Right atrium auricular region (tissue), 2 donors: ENCODE measurements at places on chromosomes 6 and 20. TPM values are rescaled to one million over a fixed set of nuclear protein-coding genes. Genes with fewer than 3 reads are reported as not detected.

- peak; percentile 65 for DNase-seq
Measured at GRCh38 chr20:57223648-57224489, 42.6 kb downstream of the BMP7 start.

DNA sequence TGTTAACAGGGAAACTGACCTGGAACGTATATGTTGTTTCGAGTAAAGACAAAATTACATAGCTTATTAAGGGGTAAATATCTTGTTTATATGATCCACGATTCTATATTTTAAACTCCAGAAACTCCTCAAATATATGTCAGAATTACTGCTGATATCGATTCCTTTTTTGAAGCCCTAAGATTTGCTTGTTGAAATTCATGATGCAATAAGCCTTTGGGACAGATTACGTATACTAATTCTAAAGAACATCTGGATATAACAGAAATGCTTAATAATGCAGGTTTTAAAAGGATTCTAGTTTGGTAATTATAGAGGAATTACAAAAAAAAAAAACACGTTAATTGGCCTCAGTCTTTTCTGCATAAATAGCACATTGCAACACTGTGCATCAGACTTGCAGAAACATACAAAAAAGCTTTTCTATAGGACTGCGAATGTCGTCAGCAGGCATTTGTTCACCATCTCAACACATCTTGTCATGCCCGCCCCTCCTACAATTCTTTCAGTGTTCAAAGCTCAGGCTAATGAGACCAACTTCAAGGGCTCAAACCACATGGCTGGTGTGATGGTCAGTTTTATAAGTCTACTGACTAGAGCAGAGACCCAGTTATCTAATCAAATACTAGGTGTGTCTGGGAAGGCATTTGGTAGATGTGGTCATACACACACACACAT, 74.9 kb downstream of the AGPAT4 start:
- no peak for DNase-seq

Gene MYBL2
- not detected for total RNA-seq

Gene LTA
- total RNA-seq: not detected

Gene CLIC5
- 114 TPM for total RNA-seq

DNA sequence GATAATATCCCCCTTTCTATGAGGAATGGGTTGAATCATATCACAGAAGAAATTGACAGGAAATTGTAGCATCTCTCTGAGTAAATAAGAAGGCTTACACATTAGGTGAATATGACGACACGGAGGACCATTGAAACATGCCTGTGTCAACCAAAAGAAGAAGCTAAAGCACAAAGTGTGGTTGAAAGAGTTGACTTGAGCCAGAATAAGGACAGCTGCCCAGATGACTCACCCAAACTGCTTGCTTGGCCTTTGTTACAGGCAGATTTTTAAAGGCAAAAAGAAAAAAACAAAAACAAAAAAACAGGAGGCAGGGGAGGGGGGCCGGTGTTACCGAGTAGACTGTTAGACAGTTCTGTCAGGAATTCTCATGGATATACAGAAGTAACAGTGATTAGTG, 129.8 kb upstream of the EDN1 start:
- DNase-seq: no peak

Gene RIPPLY2
- not detected for total RNA-seq

Gene TMEM74B
- total RNA-seq: 0.83 TPM

Gene C20orf141
- not detected for total RNA-seq

Gene CST4
- not detected for total RNA-seq

Gene ADAM33
- total RNA-seq: 9.7 TPM

Gene SLC52A3
- 1.3 TPM for total RNA-seq

DNA sequence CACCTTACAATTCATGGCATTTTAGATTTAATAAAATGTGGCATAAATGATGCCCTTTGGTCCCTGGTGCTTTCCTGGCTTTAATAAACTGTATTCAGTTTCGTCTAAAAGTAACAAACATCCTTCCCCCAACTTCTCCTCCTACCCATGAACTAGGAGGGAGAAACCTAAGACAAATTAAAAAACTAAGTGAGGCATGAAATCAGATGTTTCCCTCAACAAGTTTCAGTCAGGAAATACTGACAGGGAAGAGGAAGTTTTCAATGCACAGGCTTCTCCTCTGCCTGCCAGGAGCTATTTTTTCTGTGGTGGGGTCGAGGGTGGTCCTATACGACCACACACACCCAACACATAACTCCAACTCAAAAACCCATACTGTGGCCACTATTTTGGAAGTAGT, 10.0 kb downstream of the HBS1L start:
- DNase-seq: no peak

Gene RAD21L1
- not detected for total RNA-seq

Gene FOXQ1
- not detected for total RNA-seq

Gene NKX2-2
- not detected for total RNA-seq

DNA sequence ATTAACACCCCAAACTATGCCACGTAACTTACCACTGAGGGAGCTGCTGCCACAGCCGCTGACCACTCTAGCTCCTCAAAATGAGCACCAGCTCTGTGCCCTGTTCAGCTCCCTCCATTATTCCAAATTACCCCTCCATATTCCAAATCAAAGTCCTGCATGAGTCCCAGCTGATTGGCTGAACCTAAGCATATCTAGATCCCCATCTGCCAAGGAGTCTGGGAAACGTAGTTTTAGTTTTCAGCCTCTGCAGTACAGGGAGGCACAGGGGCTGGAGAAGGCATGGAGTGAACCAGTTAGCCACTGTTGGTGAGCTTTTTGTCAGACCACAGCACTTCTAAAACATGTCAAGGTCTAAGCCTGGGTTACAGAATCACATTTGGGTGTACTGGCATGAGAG, 15.9 kb downstream of the UNC5CL start:
- DNase-seq: no peak

- DNase-seq: no peak
Measured at GRCh38 chr6:150079604-150080003, 10.7 kb upstream of the ULBP3 start.

Gene USP49
- total RNA-seq: 1.7 TPM

DNA sequence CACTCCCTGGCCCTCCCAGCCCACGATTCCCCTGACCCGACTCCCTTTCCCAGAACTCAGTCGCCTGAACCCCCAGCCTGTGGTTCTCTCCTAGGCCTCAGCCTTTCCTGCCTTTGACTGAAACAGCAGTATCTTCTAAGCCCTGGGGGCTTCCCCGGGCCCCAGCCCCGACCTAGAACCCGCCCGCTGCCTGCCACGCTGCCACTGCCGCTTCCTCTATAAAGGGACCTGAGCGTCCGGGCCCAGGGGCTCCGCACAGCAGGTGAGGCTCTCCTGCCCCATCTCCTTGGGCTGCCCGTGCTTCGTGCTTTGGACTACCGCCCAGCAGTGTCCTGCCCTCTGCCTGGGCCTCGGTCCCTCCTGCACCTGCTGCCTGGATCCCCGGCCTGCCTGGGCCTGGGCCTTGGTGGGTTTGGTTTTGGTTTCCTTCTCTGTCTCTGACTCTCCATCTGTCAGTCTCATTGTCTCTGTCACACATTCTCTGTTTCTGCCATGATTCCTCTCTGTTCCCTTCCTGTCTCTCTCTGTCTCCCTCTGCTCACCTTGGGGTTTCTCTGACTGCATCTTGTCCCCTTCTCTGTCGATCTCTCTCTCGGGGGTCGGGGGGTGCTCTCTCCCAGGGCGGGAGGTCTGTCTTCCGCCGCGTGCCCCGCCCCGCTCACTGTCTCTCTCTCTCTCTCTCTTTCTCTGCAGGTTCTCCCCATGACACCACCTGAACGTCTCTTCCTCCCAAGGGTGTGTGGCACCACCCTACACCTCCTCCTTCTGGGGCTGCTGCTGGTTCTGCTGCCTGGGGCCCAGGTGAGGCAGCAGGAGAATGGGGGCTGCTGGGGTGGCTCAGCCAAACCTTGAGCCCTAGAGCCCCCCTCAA, at the start of gene LTA:
LTA (plus strand) TSS at position 249 of the 871 bp plus-strand sequence; CDS start at position 703, 454 bp downstream.
- DNase-seq: no peak

DNA sequence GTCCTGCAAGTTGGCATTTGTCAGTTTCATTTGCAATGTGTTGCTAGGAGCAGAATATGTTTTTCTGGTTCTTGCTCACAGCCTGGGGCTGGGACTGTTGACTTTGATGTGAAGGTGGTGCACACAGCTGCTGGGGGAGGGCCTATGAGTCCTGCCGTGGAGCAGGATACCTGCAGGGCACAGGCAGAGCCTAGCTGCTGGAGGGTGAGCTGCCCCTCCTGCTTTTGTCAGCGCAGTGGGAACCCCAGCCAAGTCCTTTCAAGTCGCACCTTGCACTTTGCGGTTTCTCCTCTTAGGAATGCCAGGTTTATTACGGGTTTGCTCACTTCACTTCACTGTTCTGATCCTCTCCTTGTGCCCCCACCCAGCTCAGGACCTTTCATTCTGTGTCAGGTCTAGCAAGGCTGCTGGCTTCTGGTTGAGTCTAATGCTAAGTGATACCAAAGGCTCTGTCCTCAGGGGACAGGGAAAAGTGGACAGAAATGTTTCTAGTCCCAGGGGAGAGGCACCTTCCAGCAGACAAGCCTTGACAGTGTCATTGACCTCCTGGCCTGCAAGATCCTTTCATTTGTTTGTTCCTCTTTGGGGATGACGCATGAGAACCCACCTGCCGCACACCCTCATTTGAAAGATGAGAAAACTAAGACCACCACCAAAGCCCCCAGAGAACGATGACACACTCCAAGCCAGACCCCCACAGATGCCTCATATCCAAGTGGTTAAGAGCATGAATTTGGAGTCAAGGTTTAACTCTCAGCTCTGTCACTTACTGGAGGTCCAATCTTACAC, 2.7 kb upstream of the SPO11 start:
- DNase-seq: peak; percentile 44

Gene EPB41L1
- 18.1 TPM for total RNA-seq

Gene PRSS16
- total RNA-seq: not detected

Gene OR12D1
- total RNA-seq: not detected

DNA sequence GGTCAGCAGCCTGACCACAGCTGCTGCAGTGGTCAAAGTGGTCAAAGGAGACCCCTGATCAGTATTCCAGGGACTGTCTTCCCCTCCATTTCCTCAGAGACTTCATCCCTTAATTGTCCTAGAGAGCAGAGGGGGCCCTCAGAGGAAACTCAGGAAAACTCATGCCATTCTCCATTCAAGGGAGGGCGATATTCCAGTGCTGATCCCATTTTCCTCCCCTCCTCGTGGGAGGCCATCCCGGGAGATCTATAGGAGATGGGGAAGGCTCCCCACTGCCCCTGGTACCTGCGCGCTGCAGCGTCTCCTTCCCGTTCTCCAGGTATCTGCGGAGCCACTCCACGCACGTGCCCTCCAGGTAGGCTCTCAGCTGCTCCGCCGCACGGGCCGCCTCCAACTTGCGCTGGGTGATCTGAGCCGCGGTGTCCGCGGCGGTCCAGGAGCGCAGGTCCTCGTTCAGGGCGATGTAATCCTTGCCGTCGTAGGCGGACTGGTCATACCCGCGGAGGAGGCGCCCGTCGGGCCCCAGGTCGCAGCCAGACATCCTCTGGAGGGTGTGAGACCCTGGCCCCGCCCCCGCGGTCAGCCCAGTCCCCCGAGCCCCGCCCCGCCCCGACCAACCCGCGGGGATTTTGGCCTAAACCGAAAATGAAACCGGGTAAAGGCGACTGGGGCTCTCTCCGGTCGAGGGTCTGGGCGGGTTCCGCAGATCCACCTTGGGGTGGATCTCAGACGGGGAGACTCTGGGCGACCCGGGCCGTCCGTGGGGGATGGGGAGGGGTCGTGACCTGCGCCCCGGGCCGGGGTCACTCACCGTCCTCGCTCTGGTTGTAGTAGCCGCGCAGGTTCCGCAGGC, 878 bp downstream of the HLA-C start:
- peak; percentile 72 for DNase-seq

GRCh38 chr6:112428477-112428876, 81.3 kb downstream of the RFPL4B start:
- no peak for DNase-seq

DNA sequence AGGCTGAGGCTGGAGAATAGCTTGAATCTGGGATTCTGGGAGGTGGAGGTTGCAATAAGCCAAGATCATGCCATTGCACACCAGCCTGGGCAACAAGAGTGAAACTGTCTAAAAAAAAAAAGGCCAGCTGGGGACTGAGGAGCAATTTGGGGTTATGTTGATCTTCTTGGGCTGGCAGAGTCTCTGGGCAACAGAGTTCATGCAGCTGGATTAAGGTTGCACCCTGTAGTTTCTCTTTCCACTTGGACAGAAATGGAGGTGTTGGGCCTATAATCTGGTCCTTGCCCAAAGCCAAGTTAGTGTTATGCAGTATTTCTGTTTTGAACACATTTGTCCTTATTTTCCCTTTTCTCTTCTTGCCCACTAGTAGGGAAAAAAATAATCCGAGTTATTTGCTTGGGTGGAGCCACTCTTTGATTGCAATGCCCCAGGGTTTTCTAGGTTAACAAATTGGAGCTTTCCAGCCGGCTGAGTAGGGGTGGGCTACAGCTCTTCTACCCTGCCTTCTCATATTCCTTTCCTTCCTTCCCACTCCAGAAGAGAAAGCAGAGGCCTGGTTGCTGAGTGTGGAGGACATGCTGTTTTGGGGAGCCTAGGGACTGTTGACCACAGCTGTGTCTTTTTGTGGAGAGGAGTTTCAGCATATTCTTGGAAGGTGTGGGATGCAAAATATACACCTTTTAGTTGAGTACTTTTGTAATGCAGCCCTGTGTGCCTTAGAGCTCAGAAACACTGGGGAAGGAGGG, 213.9 kb downstream of the SOX4 start:
- DNase-seq: no peak

DNA sequence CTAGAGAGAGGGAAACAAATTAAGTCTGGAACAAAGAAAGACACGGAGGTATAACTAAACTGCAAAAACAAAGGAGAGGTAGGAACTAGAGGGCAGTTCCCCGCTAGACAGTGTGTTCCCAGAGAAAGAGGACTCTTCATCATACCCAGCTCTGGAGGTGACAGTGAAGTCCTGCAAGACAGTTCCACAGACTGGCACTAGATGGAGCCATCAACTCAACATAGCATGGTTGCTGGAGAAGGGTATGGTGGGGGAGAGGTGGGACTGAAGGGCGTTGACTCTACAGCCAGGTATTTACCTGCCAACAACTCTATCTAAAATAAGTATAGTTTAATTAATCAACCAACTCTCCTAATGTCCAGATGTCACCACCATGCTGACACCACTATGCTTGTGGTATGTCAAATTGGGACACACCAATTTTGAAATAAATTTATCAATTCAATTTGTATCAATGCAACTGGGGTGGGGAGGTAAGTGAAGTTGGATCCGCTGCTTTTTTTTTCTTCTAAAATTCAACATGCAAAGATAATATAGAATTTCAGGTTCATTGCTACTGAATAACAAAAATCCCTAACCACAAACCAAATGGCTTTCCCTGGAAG, 9.7 kb downstream of the BACH2 start:
- DNase-seq: no peak

GRCh38 chr6:142653710-142654420, 291.1 kb downstream of the HIVEP2 start:
- DNase-seq: no peak

DNA sequence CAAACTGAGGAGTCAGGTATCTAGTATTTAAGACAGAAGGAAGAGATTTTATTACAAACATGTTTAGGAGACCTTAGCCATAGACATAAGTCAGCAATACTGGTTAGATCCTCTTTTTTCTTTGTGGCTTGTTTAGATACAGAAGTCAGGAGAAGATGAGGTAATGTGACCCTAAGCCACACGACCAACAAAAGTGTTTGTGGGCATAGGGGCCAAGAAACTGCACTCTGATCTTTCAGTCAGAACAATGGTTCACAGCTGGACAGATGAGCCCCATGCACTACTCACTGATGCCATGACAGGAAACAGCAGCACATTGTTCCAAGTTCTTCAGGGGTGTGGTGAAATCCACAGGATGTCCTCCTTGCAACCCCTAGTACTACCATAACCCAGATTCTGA, 238.5 kb upstream of the RAB32 start:
- no peak for DNase-seq

Gene SLC17A3
- total RNA-seq: not detected
